ENCODE measurements at places on chromosomes 6 and 20. TPM values are rescaled to one million over a fixed set of nuclear protein-coding genes. Genes with fewer than 3 reads are reported as not detected.

Gene SLC24A3
- 0.11 TPM for total RNA-seq

DNA sequence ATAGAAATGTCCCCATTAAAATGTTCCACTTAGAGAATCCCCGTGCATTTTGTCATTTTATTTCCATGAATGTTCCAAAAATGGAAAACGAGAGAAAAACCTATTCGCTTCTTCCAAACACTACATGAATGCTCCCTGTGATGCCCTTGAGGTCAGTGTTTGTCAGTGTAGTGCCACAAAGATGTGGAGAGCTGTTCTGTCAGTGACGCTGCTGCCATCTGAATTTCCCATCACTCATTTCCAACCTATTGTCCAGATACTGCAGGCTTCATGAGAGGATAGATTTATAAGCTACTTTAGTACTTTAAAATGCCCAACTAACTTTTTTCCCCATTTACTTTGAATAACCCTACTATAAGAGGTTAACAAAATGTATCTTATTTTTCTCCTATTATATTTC, 335.8 kb downstream of the CDKAL1 start:
- peaks cover 15% of the 10 kb centered on the region for H3K4me1 ChIP-seq
- H3K27me3 ChIP-seq: no peaks in the 10 kb centered on the region
- H3K36me3 ChIP-seq: no peaks in the 10 kb centered on the region
- DNase-seq: no peak
- no peak overlapping the region for H3K27ac ChIP-seq
- no peak overlapping the region for H3K4me3 ChIP-seq

- H3K27ac ChIP-seq: no peak overlapping the region
- H3K4me3 ChIP-seq: no peak overlapping the region
- no peaks in the 10 kb centered on the region for H3K36me3 ChIP-seq
- no peak for DNase-seq
- no peaks in the 10 kb centered on the region for H3K4me1 ChIP-seq
- peaks cover 26% of the 10 kb centered on the region for H3K27me3 ChIP-seq
Measured at GRCh38 chr20:44445742-44446710, 29.6 kb upstream of the TTPAL start.

Gene PLA2G7
- not detected for total RNA-seq

Gene BEND3
- total RNA-seq: 4.4 TPM

- no peak for DNase-seq
- no peaks in the 10 kb centered on the region for H3K4me1 ChIP-seq
- H3K27ac ChIP-seq: no peak overlapping the region
- no peaks in the 10 kb centered on the region for H3K27me3 ChIP-seq
- no peak overlapping the region for H3K4me3 ChIP-seq
- no peaks in the 10 kb centered on the region for H3K36me3 ChIP-seq
Measured at GRCh38 chr20:29297411-29298270, 1959.8 kb upstream of the DEFB115 start.

DNA sequence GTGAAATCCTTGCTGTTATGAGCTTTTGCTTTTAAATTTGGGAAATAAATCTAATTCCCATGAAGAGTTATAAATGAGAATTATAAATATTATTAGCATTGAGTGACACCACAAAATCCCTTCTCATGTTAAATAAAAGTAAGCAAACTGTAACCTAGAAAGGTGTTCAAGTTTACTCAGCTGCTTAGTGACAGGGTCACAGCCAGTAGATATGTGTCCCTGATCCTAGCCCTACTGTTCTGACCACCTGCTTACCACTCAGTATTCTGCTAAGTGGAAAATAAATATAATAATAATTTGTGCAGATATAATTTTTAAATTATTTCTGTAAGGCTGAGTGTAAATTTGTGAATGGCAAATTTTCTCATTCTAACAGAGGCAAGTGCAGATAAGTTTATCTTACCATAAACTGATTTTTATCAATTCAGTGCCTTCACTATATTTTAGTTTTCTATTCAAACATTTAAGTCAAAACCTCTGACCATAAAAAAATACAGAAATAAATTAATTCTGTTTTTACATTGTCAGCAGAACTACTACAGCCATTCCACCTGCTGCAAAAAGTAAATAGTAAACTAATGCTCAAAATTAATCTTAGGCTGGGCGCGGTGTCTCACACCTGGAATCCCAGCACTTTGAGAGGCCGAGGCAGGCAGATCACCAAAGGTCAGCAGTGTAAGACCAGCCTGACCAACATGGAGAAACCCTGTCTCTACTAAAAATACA, 118.2 kb downstream of the TENT5A start:
- H3K4me3 ChIP-seq: no peak overlapping the region
- H3K4me1 ChIP-seq: no peaks in the 10 kb centered on the region
- peaks cover 3% of the 10 kb centered on the region for H3K36me3 ChIP-seq
